CMK (cell line): ENCODE measurements at places on chromosomes 12 and 14.

GRCh38 chr12:105861227-105861626 is 277.5 kb downstream of the NUAK1 start:
- no peak for DNase-seq

DNA sequence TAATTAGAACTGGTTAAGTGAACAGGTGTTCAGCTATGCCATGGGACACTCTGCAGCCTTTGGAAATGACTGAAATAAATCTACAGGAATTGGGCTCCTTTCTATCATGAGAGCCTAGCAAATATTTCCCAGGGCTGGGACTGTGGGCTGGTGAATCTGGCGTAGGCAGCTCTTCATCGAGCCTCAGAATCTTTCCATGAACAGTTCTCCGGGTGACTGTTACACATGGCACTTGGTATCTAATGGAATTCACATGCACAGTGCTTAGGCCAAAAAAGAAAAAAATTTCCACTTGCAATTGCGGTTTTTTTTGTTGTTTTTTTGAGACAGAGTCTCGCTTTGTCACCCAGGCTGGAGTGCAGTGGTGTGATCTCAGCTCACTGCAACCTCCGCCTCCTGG is 32.1 kb downstream of the PRKAB1 start:
- no peak for DNase-seq

- DNase-seq: no peak
Observed at GRCh38 chr12:31008241-31008761, 65.4 kb upstream of the DDX11 start.

DNA sequence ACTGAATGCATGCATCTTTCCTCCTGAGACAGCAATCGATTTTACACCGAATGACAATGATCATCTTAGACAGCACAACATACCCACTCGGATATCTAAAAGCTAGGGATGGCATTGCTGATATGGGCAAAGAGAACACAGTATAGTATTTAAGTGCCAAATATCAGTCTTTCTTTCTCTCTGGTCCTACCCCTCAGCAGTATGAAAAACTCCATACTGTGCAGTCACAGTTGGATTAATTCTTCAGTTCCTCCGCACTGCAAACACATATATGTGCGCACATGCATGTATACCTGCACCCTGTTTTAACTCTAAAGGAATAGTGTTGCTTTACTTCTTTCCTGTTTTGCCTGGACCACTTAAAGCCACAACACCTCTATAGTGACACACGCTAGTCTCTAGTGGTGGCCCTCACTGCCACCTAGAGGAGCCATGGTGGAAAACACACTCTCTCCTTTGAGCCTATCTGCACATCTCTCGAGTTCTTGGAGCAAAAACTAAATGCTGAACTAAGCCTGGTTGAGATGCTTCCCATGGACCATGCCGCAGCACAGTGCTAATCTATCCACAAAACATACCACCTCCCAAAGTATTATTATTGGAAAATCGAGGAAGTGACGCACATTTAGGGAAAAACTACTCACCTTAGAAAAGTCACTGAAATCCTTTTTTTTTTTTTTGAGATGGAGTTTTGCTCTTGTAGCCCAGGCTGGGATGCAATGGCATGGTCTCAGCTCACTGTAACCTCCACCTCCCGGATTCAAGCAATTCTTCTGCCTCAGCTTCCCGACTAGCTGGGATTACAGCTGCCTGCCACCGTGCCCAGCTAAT is 11.9 kb downstream of the TMEM52B start:
- no peak for DNase-seq

GRCh38 chr14:102415671-102416070 is 52.9 kb downstream of the TECPR2 start:
- DNase-seq: no peak
